Stimulated activated CD8-positive, alpha-beta memory T cell treated with anti-CD3 and anti-CD28 coated beads, Interleukin-7, amount 100 ng/mL, for 48 hours (primary cell): ENCODE measurements at places on chromosomes 7 and 10.

- DNase-seq, result no peak
Measured at GRCh38 chr7:20785157-20786048, 1.3 kb downstream of the SP8 start.

GRCh38 chr10:16384021-16384420 lies 52.8 kb upstream of the PTER start:
- DNase-seq, result no peak

DNA sequence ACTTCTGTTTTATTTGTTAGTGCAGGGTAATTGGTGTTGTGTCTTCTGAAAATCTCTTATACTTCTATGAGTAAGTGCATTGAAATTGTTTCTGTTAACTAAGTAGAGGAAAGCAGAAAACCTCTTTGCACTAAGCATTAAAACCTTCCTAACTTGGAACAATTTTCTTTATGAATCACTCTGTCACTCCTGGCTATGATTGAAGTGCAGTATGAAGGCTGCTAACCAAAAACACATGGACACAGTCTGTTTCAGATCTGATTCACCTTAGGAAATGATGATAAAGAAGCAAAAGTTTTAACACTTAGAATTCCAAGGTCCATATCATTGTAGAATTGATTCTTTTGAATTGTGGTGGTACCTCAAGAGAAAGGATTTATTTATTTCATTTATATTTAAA lies 41.9 kb downstream of the MET start:
- no peak for DNase-seq

DNA sequence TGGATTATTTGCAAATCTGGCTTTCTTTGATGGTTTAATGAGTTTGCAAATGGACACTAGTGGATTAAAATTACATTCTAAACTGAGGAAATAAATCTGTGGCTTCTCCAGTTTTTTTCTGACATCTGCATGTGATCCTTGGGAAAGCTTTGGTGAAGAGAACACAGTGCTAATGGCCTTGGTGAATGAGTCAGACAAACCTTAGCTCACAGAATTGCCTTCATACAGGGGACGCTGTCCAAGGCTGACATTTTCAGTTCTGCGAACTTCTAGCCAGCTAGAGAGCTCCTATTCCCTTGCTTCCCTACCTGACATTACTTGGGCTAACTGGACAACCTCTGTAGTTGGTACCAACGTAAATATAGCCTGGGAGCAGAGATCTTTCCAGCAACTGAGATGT lies 21.2 kb downstream of the BMPER start:
- DNase-seq, result no peak

DNA sequence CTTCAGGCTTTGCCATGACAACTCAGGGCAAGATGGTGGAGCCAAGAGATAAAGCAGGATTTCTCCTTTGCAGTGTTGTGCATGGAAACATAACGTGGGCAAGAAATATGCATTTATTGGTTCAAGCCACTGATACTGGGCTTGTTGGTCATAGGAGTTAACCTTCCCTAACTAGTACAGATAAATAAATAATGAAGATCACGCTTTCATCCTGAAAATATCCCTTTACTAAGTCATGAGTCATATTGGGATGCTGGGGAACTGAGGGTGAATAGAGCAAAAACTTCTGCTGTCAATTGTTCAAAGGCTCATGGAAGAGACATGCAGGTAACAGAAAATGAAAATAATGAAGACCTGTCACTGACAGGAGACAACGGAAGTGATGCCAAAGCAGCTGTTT lies 55.5 kb downstream of the TES start:
- no peak for DNase-seq

DNA sequence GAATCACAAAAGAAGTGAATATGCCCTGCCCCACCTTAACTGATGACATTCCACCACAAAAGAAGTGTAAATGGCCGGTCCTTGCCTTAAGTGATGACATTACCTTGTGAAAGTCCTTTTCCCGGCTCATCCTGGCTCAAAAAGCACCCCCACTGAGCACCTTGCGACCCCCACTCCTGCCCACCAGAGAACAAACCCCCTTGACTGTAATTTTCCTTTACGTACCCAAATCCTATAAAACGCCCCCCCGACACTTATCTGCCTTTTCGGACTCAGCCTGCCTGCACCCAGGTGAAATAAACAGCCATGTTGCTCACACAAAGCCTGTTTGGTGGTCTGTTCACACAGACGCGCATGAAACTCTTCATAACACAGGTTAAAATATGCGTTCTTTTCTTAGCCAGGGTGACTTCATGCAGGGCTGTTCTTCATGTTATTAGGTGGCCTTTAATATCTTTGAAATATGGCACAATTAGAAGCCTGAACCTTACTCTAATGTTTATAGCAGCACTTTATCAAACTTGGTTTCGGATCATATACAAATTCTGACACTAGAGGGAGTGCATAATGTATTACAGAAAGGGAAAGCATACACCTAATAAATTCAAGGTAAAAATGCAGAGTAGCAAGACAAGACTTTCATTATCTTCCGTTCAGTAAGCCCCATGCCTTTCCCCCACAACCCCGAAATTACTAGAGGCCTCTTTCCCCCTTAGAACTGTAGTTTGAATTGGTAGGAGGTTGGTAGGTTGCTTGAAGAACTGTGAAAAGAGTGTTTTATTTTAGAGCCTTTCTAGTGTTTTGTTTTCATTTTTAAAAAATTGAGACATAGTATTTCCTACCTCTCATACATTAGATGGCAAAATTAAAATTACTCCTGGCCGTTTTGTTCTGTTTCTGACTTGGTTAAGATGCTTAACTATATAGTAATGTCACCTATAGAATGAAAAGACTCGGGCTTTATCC lies 117.9 kb downstream of the NPY start:
- DNase-seq, result no peak

DNA sequence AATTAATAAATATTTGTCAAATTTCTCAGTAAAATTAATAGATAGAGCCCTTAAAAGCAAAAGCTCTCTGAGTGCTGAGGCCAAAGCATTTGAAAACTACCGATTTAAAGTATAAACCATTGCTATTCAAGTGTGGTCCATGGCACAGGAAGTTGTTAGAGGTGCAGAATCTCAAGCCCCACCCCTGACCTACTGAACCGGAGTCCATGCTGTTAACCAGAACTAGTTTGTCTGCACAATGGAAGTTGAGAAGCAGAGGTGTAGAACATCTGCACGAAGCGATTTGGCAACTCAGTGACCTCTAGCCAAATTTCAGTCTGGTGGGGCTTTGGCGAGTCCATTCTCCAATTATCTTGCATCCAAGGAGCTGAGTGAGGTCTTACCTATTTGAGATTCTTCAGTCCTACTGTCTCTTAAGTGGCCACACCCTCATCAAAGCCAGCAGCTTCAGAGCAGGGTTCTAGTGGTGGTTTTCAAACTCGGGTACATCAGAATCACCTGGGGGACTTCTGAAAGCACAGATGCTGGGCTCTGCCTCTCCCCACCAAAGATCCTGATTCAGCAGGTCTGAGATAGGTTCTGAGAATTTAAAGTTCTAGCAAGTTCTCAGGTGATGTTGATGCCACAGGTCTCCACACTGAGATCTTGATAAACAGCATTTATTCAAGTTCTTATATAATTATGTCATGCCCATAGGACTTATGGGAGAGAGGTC lies 96.8 kb upstream of the SAMD8 start:
- DNase-seq, result no peak

DNA sequence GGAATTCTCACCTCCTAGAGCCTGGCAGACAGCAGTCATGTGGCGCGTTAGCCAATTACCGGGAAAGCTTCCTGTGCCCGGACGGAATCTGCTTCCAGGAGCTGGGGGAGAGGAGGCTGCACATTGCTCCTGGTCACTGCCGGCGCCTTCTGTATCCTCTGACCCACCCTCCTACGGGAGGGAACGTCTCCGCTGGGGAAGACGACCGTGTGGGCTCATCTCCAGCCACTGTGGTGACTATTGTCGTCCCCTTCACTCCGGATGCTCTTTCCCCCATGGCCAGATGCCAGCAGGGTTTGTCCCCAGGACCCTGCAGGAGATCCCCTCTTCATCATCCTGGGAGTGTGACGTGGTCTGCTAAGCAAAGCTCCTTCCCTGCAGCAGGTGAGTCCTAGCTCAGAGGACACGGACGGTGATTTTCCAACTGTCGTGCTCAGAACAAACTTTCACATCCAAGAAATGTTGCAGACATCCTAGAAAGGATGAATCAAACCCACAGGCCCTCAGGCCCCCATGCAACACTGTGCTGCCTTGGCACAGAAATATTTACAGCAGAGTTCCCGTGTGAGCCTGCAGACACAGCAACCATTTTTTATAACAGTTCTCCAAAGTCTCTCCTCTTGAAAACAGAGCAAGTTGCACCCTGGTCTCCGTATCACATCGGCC lies 29.6 kb upstream of the FAM20C start:
- DNase-seq, result no peak

DNA sequence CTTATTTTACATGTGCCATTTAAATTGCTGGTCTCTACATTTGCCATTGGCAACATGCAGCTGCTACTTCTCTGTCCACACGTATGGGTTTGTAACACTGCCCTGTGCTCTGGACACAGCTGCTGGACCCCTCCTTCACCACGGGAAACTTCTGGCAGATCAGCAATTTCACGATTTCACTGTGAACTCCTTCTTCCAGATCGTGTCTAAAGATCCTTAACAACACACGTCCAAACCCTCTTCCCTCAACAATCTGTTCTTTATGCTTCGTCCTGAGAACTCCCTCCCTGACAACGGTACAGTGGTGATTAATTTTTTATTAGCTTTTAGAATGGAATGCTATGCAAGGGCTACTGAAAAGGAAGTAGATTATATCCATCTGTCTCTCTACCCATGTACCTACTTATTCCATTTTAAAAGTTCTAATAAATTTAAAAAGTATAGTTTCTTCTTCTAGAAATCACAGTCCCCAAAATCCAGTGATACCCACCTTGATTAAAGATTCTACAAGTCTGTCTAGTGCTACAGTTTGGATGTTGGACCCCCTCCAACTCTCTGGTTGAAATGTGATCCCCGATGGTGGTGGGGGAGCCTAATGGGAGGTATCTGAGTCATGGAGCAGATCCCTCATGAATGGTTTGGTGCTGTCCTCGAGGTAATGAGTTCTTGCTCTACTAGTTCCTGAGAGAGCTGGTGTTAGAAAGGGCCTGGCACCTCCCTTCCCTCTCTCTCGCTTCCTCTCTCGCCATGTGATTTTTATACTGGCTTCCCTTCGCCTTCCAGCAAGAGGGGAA lies 81.0 kb downstream of the KIAA1549 start:
- no peak for DNase-seq

DNA sequence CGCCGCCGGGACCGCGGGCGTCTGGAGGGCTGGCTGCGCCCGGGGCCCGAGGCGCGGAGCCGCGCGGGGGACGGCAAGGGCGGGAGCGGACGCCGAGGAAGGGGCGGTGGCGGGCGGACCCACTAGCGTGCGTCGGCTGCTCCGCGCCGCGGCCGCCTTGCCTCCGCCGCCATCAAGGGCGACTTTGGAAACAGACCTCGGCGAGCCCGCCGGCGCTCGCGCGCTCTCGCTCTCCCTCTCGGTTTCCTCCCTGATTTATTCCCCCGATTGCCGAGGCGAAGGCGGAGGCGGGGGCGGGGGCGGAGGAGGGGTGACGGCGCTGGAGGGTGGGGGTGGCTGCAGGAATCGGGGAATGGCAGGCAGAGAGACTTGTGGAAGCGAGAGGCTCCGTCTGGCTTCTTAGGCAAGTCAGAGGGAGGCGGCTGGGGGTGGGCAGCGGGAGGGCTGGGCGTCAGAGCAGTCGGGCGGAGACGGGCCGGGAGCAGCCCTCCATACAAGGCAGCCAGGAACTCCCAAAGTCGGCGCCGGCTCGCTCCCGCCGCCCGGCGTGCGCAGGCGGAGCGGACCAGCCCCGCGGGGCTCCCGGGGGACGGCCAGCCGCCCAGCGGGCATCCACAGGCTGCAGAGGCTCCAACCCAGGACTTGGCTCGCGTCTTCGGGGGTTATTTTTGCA lies at the start of gene CACNA2D1:
TSS of gene CACNA2D1 (minus strand) at position 231 of the 673 bp plus-strand sequence.
- DNase-seq, result no peak

DNA sequence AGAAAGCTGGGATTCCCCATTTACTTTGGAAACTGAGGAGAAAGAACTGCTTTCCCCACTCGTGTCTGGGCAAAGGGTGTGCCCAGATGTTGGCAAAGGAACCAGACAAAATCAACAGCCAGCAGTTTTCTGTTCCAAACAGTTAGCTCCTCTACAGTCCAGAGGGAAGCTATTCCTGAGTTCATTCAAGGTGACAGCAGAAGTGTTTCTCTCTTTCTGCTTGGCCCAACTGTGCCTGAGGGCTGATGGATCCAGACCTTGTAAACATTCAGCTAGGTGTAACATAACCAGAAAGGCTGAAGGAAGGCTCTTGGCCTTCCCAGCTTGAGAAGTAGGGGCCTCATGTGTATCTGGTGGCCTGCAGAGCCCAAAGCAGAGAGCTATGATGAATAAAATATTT lies 7.0 kb upstream of the ALDH18A1 start:
- DNase-seq, result no peak

DNA sequence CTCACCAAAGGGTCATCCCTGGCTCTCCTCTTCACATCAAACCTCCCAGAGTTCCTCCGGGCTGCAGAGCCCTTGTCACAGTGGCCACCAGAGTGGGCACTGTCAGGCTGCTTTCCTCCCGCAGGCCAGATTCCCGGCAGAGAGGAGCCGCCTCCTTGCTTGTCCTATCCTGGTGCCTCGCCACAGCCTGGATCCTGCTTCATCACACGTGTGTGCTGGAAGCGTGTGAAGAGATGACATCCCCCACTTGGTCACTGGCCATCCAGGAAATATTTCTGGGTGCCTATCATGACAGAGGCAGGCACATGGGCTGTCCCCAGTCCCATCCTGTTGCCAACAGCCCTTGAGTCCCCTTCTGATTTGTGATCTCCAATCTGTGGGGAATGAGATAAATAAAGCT lies 15.0 kb downstream of the INSIG1 start:
- DNase-seq, result no peak

GRCh38 chr10:124032971-124033886 lies 60.2 kb downstream of the CHST15 start:
- no peak for DNase-seq

DNA sequence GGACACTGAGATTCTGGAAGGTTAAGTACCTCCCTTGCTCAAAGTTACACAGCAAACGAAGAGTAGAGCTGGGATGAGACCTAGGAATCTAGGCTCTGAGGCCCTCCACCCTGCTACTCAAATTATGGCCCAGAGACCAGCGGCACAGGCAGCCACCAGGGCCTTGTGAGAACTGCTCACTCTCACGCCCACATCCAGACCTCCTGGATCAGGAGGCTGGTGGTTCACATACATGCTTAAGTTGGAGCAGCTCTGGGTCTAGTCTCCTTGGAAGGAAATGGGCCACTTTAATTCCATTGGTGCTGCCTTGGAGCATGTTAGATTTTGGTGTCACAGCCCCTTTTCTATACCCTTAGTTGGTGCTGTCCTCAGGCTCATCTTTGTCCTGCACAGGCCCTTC lies 41.9 kb downstream of the ADRA2A start:
- DNase-seq, result no peak

DNA sequence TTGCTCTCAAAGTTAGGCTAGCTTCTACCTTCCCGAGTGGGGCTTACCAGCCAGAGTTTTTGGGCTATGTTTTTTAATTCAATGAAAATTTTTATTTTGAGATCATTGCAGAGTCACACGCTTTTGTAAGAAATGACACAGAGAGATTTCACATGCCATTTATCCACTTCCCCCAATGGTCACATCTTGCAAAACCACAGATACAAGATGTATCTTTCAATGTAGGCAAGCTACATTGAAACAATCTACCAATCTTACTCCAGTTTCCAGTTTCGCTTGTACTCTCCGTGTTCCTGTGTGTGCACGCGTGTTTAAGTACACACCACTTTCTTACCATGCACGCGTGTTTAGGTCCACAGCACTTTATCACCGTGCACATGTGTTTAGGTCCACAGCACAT lies 89.4 kb upstream of the LEP start:
- no peak for DNase-seq

- DNase-seq, result no peak
Measured at GRCh38 chr7:101673951-101674350, 44.9 kb upstream of the MYL10 start.
